ENCODE measurements at places on chromosomes 7 and 10. TPM values are rescaled to one million over a fixed set of nuclear protein-coding genes. Genes with fewer than 3 reads are reported as not detected.

- no peaks in the 10 kb centered on the region for H3K27me3 ChIP-seq
- no peaks in the 10 kb centered on the region for H3K4me1 ChIP-seq
- no peak overlapping the region for H3K27ac ChIP-seq
- no peaks in the 10 kb centered on the region for H3K36me3 ChIP-seq
- no peak for DNase-seq
These were observed 254.3 kb upstream of the LRRTM3 start for GRCh38 chr10:66671562-66671961.

DNA sequence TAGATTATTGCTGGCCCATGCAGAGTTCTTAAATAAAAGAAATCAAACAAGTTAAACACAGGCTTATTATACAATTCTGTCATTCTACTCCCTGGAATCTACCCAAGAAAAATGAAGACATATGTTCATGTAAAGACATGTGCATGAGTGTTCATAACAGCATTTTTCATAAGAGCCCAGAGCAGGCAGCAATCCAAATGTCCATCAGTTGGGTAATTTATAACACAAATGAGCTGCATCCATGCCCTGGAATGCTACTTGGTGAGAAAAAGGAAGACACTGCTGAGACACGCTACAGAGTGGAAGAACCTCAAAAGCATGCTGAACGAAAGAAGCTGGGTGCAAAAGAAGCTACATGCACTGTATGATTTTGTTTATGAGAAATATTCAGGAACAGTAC is 342.6 kb downstream of the TCERG1L start:
- peak; percentile 7 for DNase-seq
- no peak overlapping the region for H3K4me3 ChIP-seq
- H3K4me1 ChIP-seq = no peaks in the 10 kb centered on the region
- no peaks in the 10 kb centered on the region for H3K27me3 ChIP-seq
- no peaks in the 10 kb centered on the region for H3K36me3 ChIP-seq

GRCh38 chr7:156773966-156774365 is 119.0 kb downstream of the LMBR1 start:
- no peak overlapping the region for H3K27ac ChIP-seq
- H3K4me1 ChIP-seq = no peaks in the 10 kb centered on the region
- no peaks in the 10 kb centered on the region for H3K36me3 ChIP-seq
- no peaks in the 10 kb centered on the region for H3K27me3 ChIP-seq

DNA sequence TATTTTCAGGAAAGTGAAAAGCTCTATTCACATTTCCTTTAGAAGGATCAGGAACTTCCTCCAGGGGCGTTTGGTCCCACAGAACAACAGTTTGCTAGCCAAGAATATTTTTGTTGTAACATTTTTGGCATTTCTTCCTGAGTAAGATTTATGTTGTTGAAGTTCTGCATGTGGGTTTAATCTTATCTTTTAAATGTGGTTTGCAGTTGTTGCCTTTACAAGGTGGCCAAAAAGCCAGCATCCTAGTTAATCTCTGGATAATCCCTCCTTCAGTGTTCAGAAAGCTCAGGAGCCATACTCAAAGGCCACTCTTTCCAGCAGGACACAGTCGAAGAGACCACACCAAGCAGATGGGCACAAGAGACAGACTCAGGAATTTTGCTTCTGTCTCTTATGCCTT is 30.0 kb downstream of the SLC26A4 start:
- no peaks in the 10 kb centered on the region for H3K4me1 ChIP-seq
- H3K27ac ChIP-seq = no peak overlapping the region
- no peaks in the 10 kb centered on the region for H3K27me3 ChIP-seq
- no peaks in the 10 kb centered on the region for H3K36me3 ChIP-seq
- H3K4me3 ChIP-seq = no peak overlapping the region

AGMO gene
- total RNA-seq = 0.17 TPM

All from lung (tissue), 17 donors.